ENCODE measurements at places on chromosomes 13 and 19. TPM values are rescaled to one million over a fixed set of nuclear protein-coding genes. Genes with fewer than 3 reads are reported as not detected.

- DNase-seq = no peak
Measured at GRCh38 chr19:32273483-32273882, 71.9 kb upstream of the ZNF507 start.

- peak; percentile 37 for DNase-seq
Measured at GRCh38 chr13:101144808-101145419, 271.4 kb downstream of the NALCN start.

DNA sequence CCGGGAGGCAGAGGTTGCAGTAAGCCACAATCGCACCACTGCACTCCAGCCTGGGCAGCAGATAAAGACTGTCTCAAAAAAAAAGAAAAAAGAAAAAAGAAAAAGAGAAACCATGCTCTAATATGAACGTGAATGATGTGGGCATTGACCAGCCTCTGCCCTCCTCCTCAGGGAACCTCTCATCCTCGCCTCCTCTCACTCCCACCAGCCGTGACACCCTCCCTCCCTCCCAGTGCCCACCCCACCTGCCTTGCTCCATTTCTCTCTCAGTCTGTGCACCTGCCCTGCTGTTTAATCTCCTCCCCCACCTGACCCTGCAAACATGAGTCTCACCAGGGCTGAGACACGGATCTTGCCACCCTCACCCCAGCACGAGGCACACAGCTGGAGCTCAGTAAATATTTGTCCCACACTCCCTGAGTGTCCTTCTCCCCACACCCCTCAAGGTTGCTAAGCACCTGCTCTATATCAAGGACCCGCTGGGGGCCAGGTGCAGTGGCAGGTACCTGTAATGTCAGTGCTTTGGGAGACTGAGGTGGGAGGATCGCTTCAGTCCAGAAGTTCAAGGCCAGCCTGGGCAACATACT is 7.5 kb upstream of the BCAT2 start:
- no peak for DNase-seq

DNA sequence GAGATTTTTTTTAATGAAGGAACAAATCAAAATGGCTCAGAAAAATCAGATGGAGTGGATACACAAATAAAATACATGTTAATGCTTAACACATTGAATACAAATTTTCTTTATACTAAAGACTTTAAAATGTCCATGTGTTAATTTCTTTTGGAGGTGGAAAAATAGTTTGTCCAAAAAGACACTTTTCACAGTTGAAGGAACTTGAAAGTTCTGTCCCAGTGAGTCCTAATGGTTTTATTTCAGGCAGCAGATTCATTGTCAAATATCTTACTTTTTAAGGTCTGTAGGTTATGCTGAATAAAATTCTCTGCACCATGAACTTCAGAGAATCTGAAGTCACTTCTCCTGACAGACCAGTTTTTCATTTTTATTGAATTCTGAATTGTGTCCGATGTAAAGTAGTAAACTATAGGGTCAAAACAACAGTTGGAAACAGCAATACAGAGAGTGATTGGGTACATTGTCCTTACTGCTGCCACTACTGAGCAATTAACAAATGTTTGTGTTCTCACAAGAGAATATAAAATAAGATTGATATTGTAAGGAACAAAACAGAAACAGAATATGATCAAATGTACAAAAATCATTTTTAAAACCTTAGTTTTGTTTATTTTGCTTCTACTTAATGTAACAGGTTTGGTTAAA is 1.6 kb downstream of the LPAR6 start:
- DNase-seq = no peak

DNA sequence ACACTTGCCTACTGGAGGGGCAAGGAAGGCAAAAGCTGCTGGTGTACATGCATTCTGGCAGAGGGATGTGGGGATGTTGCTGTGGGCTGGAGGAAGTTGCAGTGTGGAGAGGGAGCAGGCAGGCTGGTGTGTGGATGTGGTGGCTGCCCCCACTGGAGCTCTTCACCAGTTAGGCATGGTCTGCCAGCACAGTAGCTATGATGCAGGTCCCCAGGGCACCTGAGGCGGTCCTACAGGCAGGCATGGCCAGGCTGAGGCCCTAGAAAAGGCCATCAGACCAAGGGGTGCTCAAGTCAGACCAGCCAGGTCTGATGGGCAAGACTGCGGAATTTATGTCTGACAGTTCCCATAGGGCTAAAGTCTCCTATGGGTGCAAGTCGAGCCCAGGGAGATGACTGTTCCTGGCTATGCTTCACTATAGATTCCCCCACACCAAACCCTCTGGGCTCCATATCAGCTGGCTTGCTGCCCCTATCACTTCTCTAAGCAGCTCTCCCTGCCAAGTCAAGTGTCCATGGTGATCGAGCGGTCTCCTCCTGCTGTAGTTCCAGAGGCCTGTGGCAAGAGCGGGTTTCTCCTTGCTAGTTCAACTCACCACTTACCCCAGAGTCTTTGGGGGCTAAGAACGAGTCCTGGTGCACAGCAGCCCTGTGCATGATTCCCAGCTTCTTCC is 473.1 kb downstream of the TDRD3 start:
- DNase-seq = no peak

DNA sequence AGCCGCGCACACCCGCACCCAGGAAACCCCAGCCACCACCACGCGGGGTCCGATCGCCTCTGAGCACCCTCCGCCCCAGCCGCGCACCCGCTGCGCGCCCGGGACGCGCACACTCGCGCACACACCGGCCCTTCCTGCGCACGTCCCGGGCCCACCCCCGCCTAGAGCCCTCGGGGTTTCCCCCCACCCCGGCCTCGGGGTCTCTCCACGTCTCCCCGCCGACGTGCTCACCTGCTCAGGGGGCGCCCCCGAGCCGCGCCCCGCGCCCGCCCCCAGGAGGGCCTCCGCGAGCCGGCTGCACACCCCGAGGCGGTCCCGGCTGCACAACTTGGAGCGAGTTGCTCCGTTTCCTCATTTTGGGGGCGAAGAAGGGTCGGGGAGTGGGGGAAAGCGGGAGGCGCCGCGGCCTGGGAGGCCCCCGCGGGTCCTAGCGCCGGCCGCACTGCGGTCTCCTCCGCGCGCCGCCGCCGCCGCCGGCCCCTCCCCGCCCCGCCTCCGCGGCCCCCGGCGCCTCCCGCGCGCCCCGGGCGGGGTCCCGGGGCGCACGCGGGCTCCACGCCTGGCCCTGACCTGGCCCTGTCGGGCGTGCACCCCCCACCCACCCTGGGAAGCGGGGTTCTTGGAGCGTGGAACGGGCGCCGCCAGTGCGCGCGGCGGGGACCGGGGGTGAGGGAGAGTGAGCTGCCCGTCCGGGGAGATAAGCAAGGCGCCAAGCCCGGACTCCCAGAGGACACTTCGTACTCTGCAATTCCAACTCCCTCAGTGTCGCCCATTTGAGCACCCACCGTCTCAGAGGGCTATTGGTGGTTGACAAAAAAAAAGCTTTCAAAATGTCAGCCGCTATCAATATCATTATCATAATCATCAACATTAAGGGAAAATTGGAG is at the start of gene MATK:
Gene MATK (minus strand): TSS at position 444 of the 887 bp plus-strand sequence. CDS start 1,246 bp downstream, outside the sequence.
- DNase-seq = no peak

DNA sequence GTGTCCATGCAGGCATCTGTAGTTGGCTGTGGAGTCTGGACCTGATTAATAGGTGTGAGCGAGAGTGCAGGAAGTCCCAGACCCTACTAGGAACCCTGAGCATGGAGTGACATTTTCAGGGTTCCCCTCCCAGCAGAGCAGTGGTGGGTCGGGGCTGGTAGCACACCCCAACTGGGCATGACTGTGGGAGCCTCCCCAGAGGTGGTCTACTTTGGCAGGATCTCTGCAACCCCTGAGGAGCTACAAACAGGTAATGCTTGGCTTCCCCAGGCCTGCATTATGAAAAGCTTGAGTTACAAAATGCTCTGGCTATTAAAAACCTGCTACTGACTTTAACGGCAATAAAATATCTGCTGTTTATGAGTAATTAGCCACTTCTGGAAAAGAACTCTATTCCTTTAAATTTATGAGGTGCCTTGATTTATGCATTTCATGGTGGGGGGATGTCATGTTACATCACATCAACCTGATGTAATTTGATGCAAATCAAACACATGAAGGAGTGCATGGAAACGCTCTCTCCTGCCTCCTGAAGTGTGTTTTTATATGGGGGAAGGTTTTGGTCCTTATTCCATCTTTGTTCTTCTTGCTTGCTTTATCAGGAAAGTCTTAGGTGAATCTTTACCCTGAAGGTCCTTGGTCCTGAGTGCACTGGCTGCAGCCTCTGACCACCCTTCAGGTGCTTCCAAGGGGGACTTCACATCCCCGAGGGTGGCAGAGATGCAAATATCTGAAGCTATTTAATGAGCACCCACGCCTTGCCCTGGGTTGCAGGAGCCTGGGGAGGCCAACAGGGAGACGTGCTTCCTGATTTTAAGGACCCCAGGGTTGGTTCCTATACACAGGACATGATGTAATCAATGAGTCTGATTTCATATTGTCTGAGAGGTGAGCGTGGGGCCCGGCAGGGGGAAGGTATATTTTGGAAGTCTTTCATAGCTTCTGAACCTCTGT is 54.0 kb downstream of the ZNF536 start:
- no peak for DNase-seq

The NLRP11 gene
- not detected for polyA plus RNA-seq

The PSG5 gene
- polyA plus RNA-seq = not detected

The ICAM5 gene
- 2.1 TPM for polyA plus RNA-seq

The POLRMT gene
- 17.6 TPM for polyA plus RNA-seq

The PCSK4 gene
- 1.0 TPM for polyA plus RNA-seq

The MYH14 gene
- not detected for polyA plus RNA-seq

Measured in CD14-positive monocyte (primary cell).